Left hindlimb (tissue), 1 donor: ENCODE measurements at places on chromosomes 16 and 17.
A peak's percentile ranks its signal among the peaks of the same experiment; 100 is the strongest.

- peak; percentile 83 for DNase-seq
These were observed 2.9 kb downstream of the GSE1 start for GRCh38 chr16:85615852-85616606.

DNA sequence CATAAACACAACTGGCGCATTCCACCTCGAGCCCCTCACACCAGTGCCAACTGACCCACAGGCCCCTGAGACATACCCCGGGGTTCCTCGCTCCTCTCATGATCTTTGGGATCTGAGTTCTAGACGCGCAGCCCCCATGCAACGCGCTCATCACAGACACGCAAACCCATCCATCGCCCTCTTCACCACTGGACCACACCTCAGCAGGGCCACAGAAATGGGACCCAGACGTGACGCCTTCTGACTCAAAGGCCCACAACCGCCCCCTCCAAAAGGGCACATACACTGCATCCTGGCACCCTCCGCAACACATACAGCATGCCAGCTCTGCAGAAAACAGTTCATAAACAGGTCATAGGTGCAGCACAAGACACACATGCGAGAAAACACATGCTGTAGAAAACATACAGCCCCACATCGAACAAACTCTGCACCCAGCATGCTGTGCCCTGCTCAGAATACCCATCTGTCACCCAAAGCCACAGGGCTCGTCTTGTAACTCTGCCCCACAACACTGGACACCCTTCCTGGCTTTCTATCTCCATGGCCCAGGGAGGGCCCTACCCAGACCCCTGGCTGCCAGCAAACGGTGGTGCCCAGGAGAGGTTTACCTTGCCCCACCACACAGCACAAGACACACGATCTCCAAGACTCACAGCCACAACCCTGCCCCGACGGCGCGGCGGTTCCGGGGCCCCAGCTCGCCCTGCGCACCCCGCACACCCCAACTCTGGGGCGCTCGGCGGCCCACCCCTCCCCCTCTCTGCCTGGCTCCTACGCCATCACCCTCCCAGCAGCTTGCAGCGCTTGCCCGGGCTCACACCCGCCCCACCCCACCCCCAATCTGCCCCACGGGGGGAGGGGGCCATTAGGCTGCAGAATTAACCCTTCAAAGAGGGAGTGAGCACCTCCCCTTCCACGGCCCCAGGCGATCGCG is 887 bp downstream of the ZBTB4 start:
- peak; percentile 68 for DNase-seq

GRCh38 chr17:17091856-17092756 is 49.8 kb downstream of the MPRIP start:
- peak; percentile 19 for DNase-seq

GRCh38 chr17:33460781-33461450 is 167.8 kb upstream of the ASIC2 start:
- no peak for DNase-seq

GRCh38 chr17:80212962-80213642 is 7.0 kb downstream of the SGSH start:
- DNase-seq = peak; percentile 15

GRCh38 chr17:5238333-5238732 is 3.7 kb upstream of the SCIMP start:
- no peak for DNase-seq

DNA sequence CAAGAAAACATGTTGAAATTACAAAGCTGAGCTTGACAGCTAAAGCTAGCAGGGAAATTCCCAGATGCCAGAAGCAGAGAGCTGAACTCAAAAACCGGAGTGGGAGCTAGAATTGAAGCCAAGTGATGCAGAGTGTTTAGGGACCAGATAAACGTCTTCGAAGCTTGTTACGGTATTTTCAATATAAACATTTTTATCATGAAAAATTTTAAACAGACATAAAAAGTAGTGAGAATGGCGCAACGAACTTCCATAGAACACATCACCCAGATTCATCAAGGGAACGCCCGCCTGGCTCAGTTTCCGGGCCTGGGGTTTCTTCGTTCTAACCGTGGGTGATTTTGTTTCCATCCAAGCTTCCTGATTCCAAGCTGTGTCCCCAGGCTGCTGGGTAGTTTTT is 18.1 kb downstream of the SPNS2 start:
- no peak for DNase-seq

- DNase-seq = no peak
These were observed at the start of gene C16orf96 for GRCh38 chr16:4556112-4556511. Gene C16orf96 (plus strand): TSS chr16:4556340. CDS start chr16:4556490, 150 bp downstream.

DNA sequence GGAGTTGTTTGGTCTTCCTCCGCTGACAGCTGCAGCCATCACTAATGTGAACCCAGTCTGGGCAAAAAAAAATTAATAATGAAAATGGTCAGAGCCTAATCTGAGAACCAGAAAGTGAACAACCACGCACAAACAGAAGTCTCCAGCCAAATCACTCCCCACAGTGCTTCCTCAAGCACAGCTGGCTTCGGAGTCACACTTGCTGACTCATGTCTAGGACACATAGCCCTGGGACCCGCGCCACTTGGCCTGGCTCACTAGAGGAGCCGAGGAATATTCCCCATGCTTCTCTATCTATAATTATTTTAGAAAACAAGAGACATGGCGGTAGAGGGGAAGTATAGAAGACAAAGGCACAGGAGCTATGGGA is 109.1 kb downstream of the ZFHX3 start:
- DNase-seq = peak; percentile 86

- no peak for DNase-seq
These were observed 49.9 kb upstream of the WSB1 start for GRCh38 chr17:27244011-27244410.

GRCh38 chr16:50502616-50503011 is 45.6 kb upstream of the NKD1 start:
- DNase-seq = no peak

DNA sequence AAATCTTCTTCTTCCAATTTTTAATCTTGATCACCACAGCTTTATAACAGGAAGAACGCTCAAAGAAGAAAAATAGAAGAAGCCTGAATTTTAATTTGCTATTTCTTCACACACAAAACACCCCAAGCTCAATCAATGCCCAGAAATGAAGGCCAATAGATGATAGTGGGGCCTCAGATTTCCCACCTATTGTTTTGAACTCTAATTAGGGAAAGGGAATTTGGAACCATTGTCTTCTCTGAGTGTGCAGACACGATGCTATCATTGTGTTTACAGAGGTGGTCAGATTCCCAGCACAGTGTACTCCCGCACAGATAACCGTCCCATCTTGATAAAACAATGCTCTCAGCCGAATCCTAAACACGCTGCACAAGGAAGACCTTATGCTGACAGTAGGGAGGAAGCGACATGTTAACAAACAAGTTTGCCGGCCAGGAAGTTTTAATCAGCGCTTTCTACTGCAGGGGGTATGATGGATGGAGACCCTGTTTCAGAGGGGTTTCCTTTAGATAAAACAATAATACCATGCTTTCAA is 684.7 kb downstream of the MAF start:
- DNase-seq = no peak

DNA sequence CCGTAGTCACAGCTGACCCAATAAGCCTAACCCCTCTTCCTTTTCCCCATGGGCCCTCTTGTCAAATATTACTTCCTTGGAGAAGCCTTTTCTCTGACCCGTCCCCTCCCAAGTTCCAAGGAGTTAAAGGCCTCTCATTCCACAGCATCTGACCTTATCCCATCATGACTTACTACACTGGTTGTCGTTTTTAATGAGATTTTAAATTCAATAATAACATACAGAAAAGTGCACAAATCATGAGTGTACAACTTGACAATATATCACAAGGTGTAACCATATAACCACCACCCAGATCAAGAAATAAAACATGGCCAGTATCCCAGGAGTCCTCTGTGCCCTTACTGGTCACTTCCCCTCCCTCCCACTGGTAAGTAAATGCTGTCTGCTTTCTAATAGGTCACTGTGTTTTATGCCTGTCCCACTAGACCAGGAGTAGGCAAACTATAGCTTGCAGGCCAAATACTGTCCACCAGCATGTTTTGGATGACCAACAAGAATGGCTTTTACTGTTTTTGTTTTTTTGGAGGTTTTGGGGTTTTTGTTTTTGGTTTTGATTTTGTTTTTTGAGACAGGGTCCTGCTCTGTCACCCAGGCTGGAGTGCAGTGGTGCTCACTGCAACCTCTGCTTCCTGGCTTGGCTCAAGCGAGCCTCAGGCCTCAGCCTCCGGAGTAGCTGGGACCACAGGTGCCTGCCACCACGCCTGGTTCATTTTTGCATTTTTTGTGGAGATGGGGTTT is 1.2 kb upstream of the FDXR start:
- no peak for DNase-seq

- no peak for DNase-seq
These were observed 4.5 kb upstream of the PHAF1 start for GRCh38 chr16:67105246-67105645.

DNA sequence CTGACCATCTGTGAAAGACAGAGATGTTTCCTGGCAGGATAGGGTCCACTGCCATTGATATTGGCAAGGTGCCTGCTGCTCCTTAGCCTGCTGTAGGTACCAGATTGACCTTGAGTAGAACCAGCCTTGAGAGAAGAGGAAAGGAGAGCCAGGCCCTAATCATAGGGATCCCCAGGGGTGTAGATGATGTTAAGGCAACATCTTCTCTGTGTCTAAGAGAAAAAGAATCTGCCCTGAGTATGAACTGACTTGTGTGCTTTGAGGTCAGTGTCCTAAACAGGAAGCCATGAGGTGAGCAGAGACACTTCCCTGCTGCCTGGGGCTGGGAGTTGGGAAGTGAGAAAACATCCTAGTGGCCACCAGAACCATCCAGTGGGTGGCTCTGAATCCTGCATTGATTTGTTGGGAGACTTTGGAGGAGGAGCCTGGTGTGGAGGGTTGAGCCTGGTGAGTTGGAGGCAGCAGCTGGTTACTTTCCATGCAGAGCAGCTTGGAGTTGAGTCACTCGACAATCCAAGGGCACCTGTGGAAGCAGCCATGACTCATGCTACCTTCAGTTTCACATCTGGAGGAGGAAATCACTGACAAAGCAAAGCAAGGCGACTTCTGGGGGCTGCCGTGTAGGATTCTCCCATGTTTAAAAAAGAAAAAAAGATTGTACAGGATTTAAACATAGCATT is 47.8 kb downstream of the BMERB1 start:
- DNase-seq = peak; percentile 38

DNA sequence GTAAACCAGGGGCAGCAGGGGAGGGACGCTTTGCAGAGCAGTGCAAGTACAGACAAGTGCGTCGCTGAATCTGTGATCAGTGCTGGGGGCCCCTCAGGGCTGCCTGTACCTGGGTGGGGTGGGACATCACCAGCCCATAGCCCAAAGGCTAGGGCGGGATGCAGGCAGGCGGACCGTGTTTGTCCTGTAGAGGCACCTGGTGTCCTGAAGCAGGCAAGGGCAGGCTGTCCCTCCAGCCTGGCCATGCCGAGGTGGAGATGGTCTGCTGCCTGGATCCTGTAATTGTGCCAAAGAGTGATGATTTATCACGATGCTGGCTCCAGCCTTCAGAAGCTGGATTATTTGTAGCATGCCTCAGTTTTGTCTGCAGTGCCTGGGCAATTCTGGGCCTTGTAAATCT is 137.9 kb upstream of the GSE1 start:
- DNase-seq = no peak

GRCh38 chr17:40623419-40624210 is 24.0 kb downstream of the SMARCE1 start:
- no peak for DNase-seq

DNA sequence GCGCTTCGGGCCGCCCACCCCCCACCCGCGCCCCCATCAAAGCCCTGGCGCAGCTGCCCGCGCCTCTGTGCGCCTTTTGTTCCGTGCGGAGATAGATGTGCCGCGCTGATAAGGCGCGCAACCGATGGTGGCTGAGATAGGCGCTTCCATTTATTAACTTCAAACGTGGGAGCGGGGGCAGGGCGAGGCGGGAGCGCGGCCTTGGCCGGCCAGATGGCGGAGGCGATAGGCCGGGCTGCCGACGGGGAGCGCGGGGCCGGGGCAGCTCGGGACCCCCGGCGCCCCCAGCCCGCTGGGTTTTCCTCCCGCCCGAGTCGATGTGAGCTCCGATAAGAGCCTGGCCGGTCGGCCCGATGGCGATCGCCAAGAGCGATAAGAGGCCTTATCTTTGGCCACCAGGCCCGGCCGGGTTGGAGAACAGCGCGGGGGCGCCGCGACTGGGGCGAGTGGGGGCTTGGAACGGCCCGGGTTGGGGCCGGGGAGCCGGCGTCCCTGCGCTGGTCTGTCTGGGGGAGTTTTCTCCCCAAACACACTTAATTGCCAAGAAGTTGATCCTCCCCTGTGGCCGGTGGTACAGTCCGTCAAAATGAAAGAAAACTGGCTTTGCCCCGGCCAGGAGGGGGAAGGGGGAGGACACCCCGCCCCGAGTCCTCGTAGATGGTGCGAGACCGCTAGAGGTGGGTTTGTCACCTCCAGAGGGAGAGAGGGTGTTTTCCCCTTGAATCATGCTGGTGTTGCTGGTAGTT is 2.7 kb downstream of the ZFPM1 start:
- DNase-seq = no peak

DNA sequence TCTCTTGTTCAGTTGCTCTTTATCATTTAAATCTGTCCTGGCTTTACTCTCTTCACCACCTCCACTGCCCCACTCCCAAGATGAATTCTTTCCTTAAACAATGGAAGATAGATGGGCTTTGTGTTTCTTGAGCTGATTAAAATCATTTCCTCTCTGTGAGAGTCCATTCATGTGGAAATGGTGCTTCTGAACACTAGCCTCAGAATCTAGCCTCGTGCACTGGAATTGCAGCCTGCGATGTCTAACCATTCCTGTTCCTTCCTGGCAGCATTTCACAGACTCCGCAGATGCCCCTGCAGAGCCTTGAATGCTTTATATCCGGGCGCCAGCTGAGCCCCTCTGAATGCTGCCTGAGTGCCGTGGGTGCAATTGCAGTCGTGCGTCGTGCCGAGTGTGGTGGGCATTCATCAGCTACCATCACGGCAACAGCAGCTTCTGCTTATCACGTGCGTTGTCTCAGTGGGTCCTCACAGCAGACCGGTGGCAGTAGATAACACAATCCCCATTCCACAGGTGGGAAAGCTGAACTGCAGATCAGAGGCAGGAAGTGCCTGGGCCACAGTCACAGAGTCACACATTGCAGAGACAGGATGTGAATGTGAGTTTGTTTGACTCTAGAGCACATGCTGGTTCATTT is 172.8 kb upstream of the WSCD1 start:
- no peak for DNase-seq
